ENCODE measurements at places on chromosomes 1 and 21.

DNA sequence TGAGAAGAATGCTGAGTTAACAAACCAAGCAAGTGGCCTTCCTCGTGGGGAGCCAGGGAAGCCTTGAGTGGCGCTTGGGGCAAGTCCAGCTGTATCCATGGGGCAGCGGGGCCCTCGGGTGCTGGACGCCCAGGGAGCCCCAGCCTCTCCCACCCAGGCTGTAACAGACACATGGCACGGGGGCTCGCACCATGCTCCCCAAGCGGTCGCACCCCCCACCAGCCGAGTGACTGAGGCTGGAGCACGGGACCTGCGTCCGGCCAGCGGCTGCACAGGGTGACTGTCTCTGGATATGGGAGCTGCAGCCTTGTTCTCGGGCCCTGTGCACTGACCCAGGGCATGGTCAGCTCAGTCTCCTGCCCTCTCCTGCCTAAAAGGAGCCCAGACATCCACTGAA lies 53.9 kb upstream of the ACTRT2 start:
- peaks cover 4% of the 10 kb centered on the region for H3K4me1 ChIP-seq
- no peak for DNase-seq
- H3K27ac ChIP-seq, result no peak overlapping the region
- H3K4me3 ChIP-seq, result no peak overlapping the region

DNA sequence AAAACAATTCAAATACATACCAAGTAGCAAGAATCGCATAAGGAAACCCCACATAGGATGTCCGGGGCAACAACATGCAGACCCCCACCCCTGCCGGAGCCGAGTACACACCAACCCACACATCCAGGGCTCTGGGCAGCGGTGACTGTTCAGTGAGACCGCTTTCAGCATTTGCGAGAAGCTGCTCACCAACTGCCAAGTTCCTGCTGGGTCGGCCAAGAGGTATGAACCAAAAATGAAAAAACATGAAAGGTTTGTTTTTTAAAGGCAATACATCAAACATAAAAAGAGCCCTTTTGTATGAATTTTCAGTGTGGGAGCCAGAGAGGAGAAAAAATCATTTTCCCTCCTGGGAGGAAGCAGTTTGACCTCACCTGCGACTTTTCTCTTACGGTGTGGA lies 92.3 kb downstream of the SIM2 start:
- H3K27me3 ChIP-seq, result no peaks in the 10 kb centered on the region
- H3K4me3 ChIP-seq, result no peak overlapping the region
- no peaks in the 10 kb centered on the region for H3K4me1 ChIP-seq

DNA sequence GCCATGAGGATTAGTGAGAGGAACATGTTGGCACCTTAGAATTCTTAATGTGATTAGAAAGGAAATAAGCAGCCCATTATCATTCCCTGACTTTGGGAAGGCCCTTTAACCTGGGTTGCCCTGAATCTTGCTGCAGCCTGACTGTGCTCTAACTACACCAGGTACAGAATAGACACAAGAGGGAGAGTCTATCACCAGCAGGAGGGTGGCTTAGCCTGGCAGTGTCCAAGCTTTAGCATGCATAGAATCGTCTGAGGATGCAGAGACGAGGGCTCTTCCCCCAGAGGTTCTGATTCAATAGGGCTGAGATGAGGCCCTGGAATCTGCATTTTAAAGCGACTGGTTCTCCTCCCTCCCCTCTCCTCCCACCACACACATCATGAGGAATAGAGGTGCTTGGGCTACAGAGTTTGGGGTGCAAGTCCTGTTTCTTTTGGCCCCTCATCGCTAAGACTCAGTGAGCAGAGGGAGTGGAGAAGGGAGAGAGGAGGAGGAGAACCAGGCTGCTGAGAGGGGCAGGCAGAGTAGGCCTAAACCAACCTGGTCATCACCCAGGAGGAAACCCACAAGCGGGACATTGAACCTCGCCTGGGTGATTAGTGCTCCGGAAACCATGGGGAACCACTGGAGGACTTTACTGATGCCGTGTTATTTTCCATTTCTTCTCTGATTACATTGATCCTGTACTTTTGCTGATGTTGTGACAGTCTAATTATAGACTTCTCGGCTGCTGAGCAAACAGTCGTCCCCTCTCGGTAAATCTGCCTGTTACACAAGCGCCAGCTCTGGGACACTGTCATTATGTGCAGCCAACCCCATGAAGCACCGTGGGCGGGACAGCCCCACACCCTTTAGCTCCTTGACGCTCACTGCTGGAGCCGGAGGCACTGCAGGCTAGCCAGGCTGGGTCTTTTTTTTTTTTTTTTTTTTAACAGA lies 6.3 kb upstream of the TENT5C start:
- H3K36me3 ChIP-seq, result no peaks in the 10 kb centered on the region
- H3K4me3 ChIP-seq, result no peak overlapping the region
- no peaks in the 10 kb centered on the region for H3K4me1 ChIP-seq
- H3K27me3 ChIP-seq, result no peaks in the 10 kb centered on the region

DNA sequence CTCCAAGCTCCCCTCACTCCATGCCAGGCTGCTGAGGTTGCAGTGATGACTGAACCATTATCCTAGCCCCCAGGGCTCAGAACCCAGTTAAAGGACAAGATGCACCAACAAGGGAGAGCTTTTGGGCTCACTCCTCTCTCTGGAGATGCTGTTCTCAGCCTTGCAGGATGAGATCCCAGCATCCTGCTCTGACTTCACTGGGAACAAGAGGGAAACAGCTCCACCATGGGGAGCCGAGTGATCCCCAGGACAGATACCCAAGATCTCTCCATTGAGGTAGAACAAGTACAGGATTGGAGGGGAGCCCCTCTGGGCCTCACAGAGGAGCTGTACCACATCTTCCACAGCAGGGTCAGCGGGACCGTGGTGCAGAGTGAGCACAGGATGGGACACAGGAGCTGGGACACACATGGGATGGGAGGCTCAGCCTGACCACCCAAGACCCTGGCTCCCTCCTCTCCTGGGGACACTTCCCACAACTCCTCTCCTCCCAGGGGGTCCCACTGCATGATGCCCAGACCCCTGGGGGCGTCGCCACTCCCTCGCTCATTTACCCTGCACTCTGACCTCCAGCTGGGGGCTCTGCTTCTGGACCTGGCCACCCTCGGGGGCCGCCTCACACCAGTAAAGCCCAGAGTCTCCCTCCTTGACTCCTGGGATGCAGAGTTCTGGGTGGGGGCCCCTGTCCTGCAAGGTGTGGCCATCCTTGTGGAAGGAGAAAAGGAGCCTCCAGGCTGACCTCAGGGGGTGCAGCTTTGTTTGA lies 18.6 kb upstream of the SLAMF9 start:
- H3K4me3 ChIP-seq, result no peak overlapping the region
- peaks cover 2% of the 10 kb centered on the region for H3K27me3 ChIP-seq
- H3K27ac ChIP-seq, result no peak overlapping the region
- H3K4me1 ChIP-seq, result no peaks in the 10 kb centered on the region
- no peak for DNase-seq
- H3K36me3 ChIP-seq, result no peaks in the 10 kb centered on the region

DNA sequence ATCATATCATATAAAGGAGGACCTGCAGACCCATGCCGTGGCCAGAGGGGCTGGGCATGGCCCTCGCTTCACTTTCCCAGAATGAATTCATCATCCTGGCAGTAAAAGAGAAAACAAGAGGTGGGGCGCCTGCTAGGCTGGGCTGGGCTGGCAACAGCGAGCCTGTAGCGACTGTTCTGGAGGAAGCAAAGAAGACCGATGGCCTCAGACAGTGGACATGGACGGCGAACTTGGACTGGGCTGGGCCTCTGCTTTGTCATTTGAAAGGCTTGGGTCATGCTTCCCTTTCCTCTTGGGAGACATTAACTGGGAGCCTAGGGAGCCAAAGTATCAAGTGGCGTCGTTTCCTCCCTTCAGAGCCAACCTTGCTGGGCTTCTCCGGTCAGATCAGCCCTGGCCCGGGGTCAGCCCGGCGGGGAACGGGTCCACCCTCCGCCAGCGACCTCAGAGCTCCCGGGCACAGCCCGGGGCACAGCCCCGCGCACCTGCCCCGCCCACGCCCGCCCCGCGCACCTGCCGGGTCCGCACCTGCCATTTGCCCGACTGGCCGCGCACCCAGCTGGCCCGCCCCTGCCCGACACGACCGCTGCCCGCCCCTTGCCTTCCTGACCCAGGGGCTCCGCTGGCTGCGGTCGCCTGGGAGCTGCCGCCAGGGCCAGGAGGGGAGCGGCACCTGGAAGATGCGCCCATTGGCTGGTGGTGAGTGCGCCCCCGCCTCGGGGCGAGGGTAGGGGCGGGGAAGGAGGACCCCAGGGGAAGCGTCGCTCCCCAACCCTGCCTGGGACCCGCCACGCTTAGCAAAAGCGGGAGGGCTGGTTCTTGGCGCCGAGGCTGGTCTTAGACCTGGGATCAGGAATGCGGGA lies at the start of gene FAM3B:
TSS of gene FAM3B (plus strand) at position 602 of the 863 bp plus-strand sequence. CDS start at position 681, 79 bp downstream.
- H3K4me1 ChIP-seq, result no peaks in the 10 kb centered on the region
- no peaks in the 10 kb centered on the region for H3K27me3 ChIP-seq
- H3K36me3 ChIP-seq, result no peaks in the 10 kb centered on the region

DNA sequence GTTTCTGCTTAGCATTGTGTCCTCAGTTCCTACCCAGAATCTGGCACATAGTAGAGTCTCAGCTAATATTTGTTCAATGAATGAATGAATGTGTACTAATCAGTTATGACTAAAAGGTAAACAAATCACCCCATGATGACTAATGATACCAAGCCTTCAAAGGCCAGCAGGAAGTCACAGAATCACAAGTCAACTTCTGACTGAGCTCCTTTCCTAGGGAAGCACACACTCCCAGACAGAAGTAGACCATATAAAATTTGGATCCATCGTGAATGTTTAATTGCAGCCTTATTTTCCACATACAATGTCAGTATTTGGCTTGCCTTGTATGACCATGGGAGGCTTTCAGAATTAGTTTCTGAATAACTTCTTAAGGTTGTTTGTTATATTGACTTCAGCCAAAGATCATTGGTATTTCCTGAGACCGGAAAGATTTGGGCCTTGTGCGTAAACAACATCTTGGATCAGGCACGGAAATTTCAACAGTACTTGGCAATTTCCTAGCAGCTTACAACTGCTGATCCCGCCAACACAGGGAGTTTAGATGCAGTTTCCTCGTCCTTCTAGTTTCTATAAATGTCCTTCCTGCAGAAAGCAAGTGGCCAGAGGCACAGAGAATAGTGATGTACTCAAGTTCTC lies 185.9 kb upstream of the ATP1B1 start:
- no peaks in the 10 kb centered on the region for H3K27me3 ChIP-seq
- no peak overlapping the region for H3K4me3 ChIP-seq

DNA sequence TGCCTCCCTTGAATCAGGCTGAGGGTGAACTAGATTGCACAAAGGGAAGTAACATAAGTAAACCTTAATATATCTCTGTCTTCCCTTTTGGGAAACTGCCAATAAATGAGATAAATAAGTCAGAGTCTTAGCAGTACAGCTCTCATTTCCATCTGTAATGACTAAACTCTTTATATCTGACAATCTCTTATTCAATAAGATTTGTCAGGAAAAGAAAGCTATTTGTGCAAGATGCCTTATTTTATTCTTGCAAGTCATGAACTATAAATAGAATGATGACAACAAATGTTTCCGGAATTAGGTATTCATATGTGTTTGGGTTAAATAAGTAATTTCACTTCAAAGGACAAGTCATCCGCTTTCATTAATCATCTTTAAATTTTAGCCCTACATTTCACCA lies 229.2 kb downstream of the PTGER3 start:
- H3K4me3 ChIP-seq, result no peak overlapping the region
- H3K27ac ChIP-seq, result no peak overlapping the region
- H3K27me3 ChIP-seq, result no peaks in the 10 kb centered on the region
- H3K4me1 ChIP-seq, result no peaks in the 10 kb centered on the region
- no peak for DNase-seq

DNA sequence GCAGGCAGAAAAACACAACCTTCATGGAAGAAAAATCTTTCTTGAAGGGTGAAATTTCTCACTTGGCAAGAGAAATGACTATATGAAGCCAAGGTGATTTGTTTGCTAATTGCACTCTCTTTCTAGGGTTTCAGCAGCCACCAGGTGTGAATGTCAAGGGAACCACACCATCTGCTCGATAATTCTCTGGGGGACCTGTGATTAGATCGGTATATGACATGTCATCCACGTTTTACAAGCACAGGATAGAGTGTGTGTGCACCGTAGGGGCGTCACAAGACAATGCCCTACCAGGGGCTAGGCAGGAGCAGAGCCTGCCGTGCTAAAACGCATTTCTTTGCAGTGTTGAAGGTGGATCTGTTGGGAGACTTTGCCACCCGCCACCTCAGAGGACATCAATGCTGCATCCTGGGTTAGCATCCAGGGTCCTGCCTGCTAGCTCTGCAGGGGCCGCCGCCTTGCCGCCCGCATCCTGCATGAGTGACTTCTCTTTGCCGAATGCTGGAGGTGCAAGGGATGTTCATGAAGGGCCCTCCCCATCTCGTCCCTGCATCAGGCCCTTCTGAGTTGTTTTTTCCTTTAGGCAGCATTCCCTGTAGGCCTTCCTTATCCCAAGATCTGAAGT lies 37.8 kb upstream of the CCSAP start:
- H3K36me3 ChIP-seq, result no peaks in the 10 kb centered on the region
- no peaks in the 10 kb centered on the region for H3K27me3 ChIP-seq
- no peak overlapping the region for H3K27ac ChIP-seq
- H3K4me1 ChIP-seq, result no peaks in the 10 kb centered on the region

DNA sequence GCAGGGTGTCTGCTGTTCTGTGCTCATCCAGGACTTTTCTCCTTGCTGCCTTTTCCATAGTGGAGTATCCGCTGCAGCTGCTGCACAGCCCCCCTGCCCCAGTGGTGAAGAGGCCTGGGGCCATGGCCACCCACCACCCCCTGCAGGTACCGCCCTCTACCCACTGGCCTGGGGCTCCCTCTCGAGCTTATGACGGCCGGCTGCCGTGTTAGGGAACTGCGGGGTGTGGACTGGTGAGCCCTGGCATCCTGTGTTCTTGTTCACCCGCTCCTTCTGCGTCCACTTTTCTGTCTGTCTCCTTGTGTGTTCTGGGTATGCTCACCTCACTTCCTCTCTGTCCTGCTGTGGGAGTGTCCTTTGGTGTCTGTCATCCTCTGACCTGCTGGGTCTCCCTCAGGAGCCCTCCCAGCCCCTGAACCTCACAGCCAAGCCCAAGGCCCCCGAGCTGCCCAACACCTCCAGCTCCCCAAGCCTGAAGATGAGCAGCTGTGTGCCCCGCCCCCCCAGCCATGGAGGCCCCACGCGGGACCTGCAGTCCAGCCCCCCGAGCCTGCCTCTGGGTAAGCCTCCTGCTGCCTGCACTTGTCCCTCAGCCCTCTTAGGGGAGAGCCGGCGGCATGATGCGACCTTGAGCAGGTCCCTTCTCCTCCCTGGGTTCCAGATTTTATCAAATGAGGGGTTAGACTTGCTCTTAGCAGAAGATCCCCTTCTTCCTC lies 29.8 kb downstream of the ETNK2 start:
- no peak for DNase-seq
- H3K4me3 ChIP-seq, result no peak overlapping the region
- peaks cover 28% of the 10 kb centered on the region for H3K36me3 ChIP-seq
- no peaks in the 10 kb centered on the region for H3K4me1 ChIP-seq

GRCh38 chr1:64623750-64624191 lies 121.1 kb upstream of the RAVER2 start:
- no peaks in the 10 kb centered on the region for H3K27me3 ChIP-seq
- no peak overlapping the region for H3K4me3 ChIP-seq
- H3K36me3 ChIP-seq, result no peaks in the 10 kb centered on the region
- no peak overlapping the region for H3K27ac ChIP-seq

DNA sequence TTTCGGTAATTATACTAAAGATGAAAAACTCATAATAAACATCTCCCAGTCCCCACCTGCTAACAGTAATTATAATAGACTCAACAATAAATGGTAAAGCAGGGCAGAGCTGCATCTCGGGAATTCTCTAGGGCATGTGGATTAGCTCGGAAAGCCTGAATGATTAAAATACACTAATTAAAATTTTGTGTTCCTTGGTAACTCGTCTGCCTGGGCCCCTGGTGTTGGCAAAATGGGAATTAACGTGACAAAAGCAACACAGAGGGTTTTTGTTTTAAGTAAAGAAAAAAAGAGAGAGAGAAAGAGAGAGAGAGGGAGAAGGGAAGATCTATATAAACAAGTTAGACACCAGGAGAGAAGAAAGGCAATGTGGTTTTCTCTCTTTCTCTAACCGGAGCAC lies 62.1 kb downstream of the CASZ1 start:
- no peaks in the 10 kb centered on the region for H3K36me3 ChIP-seq
- H3K27me3 ChIP-seq, result no peaks in the 10 kb centered on the region
- H3K27ac ChIP-seq, result no peak overlapping the region
- H3K4me1 ChIP-seq, result no peaks in the 10 kb centered on the region
